NCI-H1436 treated with DMSO at 0.1 percent for 48 hours (cell line): ENCODE measurements at places on chromosomes 1 and 21.

GRCh38 chr1:177686933-177687332 lies 282.9 kb downstream of the SEC16B start:
- DNase-seq = no peak

DNA sequence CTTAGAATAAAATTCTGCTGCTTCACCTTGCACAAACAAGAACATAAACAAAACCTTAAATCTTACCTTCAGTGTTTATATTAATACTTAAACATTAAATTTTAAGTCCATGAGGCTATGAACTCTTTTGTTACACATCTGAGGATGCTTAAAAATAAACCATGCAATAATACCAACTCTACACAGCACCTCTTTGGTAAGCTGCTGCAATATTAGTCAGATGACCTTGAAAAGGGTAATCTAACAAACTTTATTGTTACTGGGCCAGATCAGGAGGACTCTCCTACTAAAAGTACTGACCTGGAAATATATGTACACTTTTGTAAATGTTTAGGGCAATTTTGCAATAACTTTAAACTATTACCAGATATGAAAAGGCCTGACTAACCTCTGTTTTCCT lies 763 bp downstream of the SIKE1 start:
- DNase-seq = no peak

- no peak for DNase-seq
These were observed 87.5 kb upstream of the DPYD start for GRCh38 chr1:98008373-98008772.

- DNase-seq = no peak
These were observed 25.0 kb downstream of the PTGFRN start for GRCh38 chr1:116934586-116935207.

DNA sequence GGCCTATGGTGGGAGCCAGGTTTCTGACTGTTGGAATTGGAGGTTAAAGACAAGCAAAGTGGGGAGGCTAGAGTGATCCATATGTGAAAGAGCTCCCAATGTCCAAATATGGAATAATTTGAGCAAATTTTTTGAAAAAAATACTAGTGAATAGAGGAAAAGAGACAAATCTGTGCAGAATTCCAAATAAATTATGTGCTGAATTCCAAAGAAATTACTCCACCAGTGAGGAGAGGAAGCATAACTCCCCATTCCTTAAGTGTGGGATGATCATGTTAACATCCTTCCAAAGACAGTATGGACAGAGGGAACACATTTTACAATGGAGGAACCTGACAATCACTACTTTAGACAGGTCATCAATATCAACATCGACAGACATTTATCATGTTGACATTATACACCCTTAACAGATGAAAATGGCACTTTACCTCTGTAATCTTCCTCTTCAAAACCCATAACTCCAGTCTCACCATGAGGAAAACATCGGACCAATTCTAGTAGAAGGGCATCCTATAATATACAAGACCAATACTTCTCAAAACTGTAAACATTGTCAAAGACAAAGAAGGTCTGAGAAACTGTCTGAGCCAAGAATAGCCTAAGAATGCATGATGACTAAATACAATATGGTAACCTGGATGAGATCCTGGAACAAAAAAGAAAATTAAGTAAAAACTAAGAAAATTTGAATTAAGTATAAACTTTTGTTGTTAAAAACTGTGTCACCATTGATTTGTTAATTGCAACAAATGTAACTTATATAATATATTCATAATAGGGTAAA lies 71.5 kb upstream of the RGS4 start:
- no peak for DNase-seq

- no peak for DNase-seq
These were observed 256.7 kb downstream of the KIF26B start for GRCh38 chr1:245411245-245412036.

DNA sequence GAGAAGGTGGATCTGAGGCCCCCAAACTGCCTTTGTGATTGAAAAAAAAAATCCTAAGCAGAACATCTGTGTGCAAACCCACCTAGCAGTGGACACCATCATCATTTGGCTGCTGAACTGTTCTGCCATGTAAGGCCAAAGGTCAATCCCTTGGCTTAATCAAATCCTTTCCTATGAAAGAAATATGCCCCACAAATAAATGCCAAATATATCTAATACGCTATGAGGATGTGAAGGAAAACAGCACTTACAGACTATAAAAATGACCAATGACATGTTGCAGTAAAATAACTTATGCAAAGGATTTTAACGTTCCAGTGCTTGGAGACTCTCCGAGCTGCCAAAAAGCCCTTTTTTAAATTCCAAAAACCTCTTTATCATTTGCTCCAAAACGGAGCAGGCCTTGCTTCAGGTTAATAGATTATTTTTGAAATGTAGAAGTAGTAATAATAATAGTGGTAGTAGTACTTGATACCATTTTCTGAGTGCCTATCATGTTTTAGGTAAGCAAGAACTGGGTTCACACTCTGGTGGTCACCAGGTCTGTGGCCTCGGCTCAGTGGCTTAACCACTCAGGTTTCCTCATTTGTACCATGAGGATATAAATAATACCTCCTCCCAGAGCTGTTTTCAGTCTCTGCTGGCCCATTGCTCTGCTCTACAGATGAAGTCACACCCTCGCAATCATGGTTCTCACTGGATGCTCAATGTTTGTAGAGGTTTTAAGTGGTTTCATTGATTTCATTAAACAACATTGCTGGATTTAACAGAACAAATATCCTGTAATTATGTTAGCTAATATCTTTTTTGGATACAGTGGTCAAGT lies 47.9 kb upstream of the EDEM3 start:
- no peak for DNase-seq

GRCh38 chr1:183098317-183098716 lies 75.1 kb downstream of the LAMC1 start:
- DNase-seq = no peak

- no peak for DNase-seq
These were observed 82.3 kb downstream of the CYYR1 start for GRCh38 chr21:26490771-26491170.

GRCh38 chr1:56491441-56491840 lies 87.9 kb downstream of the PLPP3 start:
- no peak for DNase-seq

DNA sequence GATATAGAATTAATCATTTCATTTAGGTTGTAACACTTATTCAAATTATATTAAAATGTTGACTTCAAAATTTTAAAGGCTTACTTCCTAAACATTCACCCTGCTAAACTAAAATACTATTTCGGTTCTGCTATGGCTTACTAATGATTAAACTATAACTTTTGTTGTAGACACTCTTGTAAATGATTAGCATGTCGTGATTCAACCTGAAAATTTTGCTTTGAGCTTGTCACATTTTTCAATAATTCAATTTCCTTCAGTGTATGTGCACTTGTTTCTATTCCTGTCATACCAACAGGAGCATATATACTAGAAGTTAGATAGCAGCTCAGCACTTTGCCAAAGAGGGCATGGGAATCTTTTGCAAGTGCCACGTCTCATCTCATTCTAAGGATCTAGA lies 1018.8 kb downstream of the AMY1C start:
- no peak for DNase-seq

DNA sequence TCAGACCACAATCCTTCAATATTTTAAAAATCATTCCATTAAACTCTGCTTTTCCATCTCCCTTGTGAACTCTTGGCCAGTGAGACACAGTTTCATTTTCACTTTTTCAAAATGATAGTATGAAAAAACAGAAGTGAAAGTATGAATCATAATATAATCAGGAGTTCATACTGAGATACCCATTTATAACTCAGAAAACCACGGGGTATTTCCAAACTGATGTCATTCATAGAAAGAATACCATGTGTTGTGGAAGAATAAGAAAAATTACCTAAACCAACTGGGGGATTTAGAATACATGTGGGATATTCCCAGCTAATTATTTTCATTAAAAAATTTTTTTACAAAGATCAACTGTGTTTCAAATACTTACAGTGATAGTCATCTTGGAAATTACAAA lies 149.9 kb downstream of the MRPL39 start:
- DNase-seq = no peak

DNA sequence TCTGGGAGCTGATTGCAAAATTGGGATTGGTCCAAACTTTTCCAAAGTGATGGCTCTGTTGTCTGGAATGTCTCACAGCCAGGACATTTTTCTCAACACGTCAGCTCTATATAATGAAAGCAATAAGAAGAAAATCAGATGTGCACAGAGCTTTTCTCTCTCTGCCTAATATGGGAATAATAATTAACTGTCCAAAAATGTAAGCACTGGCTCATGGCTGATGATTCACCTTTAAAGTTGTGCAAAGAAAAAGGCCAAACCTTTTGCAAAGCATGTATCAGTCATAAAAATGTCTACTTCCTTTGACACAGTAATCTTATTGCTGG lies 30.4 kb downstream of the ZNF281 start:
- DNase-seq = no peak
